Effector CD4-positive, alpha-beta T cell (primary cell): ENCODE measurements at places on chromosomes 7 and 10.

GRCh38 chr10:15321431-15322341 lies 49.4 kb downstream of the FAM171A1 start:
- DNase-seq = no peak

- DNase-seq = no peak
Measured at GRCh38 chr10:47305566-47305965, 5.6 kb downstream of the GDF10 start.

GRCh38 chr7:151175793-151176311 lies 8.4 kb upstream of the GBX1 start:
- no peak for DNase-seq

- no peak for DNase-seq
Measured at GRCh38 chr10:70920519-70920918, 32.2 kb upstream of the PCBD1 start.

- DNase-seq = no peak
Measured at GRCh38 chr10:75825661-75826060, 394.2 kb downstream of the LRMDA start.

DNA sequence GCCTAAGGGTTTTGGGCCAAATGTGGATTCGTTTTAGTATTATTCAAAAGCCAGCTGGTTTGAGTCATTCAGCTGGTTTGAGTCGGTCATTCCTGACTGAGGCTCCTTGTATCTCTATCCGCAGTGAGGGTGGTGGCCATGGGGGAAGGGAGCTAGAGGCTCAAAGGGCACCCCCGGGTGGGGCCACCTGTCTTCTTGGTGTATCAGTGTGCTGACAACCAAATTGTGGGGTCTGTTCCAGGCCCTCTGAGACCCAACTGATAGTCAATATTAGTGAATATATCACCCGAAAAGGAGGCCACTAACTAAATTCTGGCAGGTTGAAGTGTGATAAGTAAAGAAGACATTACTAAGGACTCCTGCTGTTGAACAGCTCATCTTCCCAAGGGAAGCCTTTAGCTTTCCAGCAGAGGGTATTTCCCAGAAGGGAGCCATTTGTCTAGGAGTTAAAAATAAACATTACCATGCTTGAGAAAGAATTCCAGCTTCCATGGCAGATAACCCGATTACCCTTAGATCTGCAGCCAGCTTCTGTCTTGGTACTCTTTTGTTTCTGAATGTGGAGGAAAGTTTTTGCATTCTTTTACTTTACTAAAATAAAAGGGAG lies 29.9 kb upstream of the DDX50 start:
- DNase-seq = no peak
